ENCODE measurements at places on chromosomes 5 and 9. TPM values are rescaled to one million over a fixed set of nuclear protein-coding genes. Genes with fewer than 3 reads are reported as not detected.
A peak's percentile ranks its signal among the peaks of the same experiment; 100 is the strongest.

GRCh38 chr9:26983340-26983739, 22.1 kb downstream of the LRRC19 start:
- no peak for DNase-seq

DNA sequence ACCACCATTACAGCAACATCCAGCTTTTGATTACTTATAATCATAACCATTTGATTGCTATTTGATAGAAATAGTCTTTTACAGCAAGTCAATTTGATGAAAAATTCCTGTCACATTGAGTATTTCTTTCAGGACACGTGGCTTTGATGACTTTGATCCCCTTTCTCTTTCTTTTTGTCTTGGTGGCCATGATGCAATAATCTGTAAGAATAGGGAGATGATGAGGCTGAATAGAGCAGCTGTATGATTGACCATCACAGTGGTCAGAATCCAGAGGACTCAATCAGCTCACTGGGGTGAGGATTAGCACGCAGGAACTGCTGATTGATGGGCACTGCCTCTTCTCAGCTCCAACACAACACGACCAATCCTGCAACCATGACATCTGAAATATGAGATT, 262.7 kb downstream of the PARP8 start:
- DNase-seq: no peak

DNA sequence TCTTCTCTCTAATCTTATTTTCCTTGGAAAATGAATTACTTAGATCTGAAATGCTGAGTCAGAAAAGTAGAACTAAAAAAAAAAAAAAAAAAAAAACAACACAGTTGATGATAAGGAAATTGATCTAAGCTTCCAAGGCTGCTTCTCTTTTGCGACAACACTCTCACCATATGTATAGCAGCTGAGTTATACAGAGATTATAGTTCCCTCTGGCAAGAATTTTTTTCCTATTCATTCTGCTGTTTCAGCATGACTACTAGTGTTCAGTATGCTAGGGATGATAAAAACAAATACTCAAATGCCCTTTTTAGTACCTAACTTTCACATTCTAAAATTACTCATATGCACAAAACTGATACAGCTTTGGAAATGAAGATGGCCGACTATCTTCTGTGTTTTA, 267.3 kb downstream of the MLLT3 start:
- DNase-seq: peak; percentile 29

- DNase-seq: peak; percentile 45
Measured at GRCh38 chr5:66246608-66247007, 102.5 kb downstream of the SREK1 start.

PCDHB6 gene
- not detected for total RNA-seq

- DNase-seq: no peak
Measured at GRCh38 chr5:126741361-126741760, 35.6 kb upstream of the LMNB1 start.

DNA sequence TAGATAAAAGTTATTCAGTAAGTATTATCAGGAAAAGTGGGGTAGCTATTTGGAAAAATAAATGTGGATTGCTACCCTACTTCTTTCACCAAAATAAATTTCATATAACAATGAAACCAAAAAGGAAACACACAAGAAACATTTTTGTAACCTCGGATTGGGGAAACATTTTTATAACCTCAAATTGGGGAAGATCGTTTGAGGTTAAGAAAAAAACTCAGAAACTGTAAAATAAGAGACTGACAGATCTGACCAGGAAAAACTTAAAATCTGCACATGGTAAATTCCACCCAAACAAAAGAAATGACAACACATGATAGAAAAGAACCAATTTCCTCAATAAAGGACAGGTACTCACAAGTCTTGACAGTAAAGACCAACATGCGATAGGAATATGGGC, 13.5 kb downstream of the EFCAB9 start:
- DNase-seq: no peak

OBP2B gene
- not detected for total RNA-seq

GRCh38 chr5:163135849-163136248, 301.5 kb upstream of the CCNG1 start:
- no peak for DNase-seq

LCN1 gene
- not detected for total RNA-seq

ATOX1 gene
- 122 TPM for total RNA-seq

GRCh38 chr5:169753795-169754194, 116.7 kb downstream of the DOCK2 start:
- DNase-seq: no peak

GRCh38 chr9:99998266-99998665, 91.8 kb downstream of the STX17 start:
- DNase-seq: no peak

CMBL gene
- 35.7 TPM for total RNA-seq

GRIA1 gene
- not detected for total RNA-seq

- no peak for DNase-seq
Measured at GRCh38 chr9:84189904-84190303, 150.7 kb downstream of the SLC28A3 start.

DNA sequence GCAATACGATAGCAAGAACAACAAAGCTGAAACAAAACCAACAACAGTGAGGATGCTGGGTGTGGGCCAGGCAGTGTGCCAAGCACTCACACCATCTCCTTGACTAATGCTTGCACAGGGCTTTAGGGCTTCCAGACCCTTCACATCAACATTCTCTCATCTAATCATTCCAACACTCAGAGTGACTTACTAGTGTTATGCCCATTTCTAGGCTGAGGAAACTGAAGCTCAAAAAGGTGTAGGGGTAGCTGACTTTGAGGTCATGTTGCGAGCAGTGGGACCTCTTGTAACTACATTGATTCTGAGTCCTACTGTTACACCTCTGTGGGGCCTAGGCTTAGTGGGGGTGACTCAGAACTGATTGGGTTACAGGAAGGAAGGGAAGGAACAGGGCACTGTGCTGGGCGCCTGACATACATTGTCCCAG, 9.7 kb downstream of the ANGPTL2 start:
- peak; percentile 61 for DNase-seq

NR5A1 gene
- total RNA-seq: not detected

Measured in PC-3 (cell line).